ENCODE measurements at places on chromosomes 16 and 17.

- no peak for DNase-seq
Measured at GRCh38 chr16:1443403-1443973, 868 bp downstream of the CCDC154 start.

- DNase-seq, result no peak
Measured at GRCh38 chr17:47942568-47942967, 1.2 kb downstream of the PNPO start.

- DNase-seq, result no peak
Measured at GRCh38 chr16:55250701-55251100, 73.3 kb upstream of the IRX6 start.

GRCh38 chr17:71633391-71633849, 487.4 kb upstream of the SOX9 start:
- peak; percentile 8 for DNase-seq

DNA sequence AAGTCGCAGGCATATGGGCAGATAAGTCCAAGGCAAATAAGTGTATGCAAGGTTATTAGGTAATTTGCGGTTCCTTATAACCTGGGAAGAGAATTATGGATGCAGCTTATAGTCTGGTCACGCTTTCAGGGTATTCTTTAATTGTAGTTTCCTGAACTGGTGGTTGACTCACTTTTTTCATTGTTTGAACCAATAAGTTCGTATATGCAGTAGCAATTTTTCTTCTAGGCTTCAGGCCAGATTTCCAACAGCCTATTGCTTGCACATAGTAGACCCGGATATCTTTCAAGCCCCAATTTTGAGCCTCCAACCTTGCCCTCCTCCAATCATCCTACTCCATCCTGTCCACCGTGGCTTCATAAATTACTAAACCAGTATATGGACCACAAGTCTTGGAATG, 12.8 kb downstream of the CEP95 start:
- no peak for DNase-seq

GRCh38 chr17:61635913-61636432, 45.0 kb upstream of the NACA2 start:
- DNase-seq, result peak; percentile 67

GRCh38 chr17:57067162-57067561, 17.9 kb upstream of the AKAP1 start:
- no peak for DNase-seq

GRCh38 chr17:8782176-8782575, 17.0 kb downstream of the MFSD6L start:
- DNase-seq, result no peak

All from RKO (cell line).